ENCODE measurements at places on chromosomes 6 and 20.

DNA sequence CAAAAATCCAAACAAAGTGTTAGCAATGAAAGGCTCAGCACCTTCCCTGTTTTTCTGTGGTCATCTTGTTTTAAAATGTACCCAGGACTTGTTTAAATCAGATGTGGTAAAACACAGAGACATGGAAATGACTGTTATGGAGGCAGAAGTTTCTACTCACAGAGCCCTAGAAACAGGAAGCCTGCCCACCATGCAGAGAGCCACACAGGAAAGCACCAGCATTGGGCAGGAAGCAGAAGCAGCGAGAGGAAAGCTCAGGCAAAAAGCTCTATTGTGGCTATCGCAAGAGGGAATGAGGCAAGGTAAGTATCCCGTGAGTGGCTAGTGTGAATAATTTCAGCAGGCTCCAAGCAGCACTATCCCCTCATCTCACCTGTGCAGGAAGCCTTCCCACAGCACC lies 42.8 kb downstream of the GPR6 start:
- no peak for DNase-seq

DNA sequence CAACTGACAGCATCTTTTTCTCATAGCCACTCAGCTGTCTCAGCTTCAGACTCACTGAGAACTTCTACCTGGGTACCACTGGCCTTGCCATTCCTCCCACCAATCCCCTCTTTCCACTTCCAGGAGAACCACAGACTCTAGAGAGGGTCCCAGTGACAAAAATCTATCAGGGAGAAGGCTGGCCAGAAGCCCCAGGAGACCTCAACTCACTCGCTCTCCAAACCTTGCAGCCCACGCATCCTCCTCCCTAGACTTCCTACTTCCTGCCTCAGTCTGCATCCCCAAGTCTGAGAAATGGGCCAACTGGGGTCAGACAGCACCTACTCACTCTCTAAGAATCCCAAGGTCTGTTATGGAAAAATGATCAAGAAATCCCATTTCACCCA lies 1.2 kb downstream of the TMEM239 start:
- DNase-seq, result no peak

GRCh38 chr6:4282926-4283325 lies 147.6 kb upstream of the ECI2 start:
- no peak for DNase-seq

GRCh38 chr20:37179683-37180524 lies 556 bp upstream of the MROH8 start:
- peak; percentile 84 for DNase-seq

GRCh38 chr20:44731657-44732056 lies 14.0 kb upstream of the KCNK15 start:
- DNase-seq, result no peak

- DNase-seq, result peak; percentile 83
Measured at GRCh38 chr6:16799279-16800193, 38.3 kb upstream of the ATXN1 start.

Data from GM23248 (cell line).